ENCODE measurements at places on chromosomes 5 and 9. TPM values are rescaled to one million over a fixed set of nuclear protein-coding genes. Genes with fewer than 3 reads are reported as not detected.

DNA sequence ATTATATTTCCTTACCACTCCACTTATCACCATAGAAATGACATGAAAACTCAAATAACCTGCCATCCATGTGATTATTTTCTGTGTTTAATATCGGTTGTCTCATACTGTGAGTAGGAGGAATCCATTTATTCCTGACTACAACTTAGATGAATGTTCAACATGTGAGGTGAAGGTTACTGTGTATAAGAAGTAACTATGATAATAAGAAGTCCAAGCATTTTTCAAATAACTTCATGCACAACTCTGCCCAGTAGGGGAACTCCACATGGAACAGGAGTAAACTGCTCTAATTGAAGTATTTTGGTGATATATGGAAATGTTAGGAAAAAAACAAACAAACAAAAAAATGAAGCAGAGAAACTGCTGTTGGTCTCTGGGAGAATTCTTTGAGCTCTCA is 447.5 kb upstream of the GRIN3A start:
- DNase-seq = no peak
- no peak overlapping the region for H3K27ac ChIP-seq
- H3K4me1 ChIP-seq = no peaks in the 10 kb centered on the region
- no peaks in the 10 kb centered on the region for H3K27me3 ChIP-seq
- H3K36me3 ChIP-seq = no peaks in the 10 kb centered on the region

- no peak for DNase-seq
- H3K4me3 ChIP-seq = no peak overlapping the region
Observed at GRCh38 chr9:90167914-90168313, 474.7 kb downstream of the DIRAS2 start.

DNA sequence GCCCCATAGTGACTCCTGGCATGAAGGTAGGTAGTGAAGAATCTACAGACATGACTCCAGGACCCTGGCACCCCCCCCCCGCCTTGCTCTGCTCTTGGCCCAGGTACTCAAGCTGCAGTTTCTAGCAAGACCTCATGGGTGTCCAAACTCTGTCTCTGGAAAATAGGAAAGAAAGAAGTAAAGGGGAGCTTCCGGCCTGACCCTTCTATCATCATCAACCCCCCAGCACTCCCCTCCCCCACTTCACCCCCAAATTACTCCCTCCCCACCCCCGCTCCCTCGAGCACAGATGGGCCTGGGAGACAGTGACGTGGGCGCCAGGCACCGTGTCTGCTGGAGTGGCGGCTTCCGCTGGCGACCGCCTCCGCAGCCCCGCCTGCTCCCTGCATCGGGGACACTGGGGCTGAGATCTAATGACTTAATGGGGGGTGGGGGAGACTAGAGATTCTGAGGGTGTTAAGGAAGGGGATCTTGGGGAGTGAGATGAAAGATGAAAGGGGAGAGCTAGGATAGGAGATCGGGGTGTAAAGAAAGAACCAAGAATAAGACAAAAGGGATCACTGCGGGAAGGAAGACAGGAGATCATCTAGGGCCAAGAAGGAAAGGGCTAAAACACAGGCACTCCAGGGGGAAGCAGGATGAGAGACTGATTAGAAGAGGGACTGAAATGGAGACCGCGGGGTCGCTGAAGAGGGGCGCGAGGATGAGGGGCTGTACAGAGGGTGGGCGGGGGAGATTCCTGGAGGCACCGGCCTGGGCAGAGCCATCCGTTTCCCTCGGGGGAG is 1.1 kb upstream of the DNAJB5 start:
- no peaks in the 10 kb centered on the region for H3K36me3 ChIP-seq
- no peaks in the 10 kb centered on the region for H3K27me3 ChIP-seq
- H3K4me1 ChIP-seq = peaks cover 36% of the 10 kb centered on the region
- no peak for DNase-seq
- H3K4me3 ChIP-seq = peak overlapping the region; percentile 42

- no peak for DNase-seq
- H3K27ac ChIP-seq = no peak overlapping the region
- H3K27me3 ChIP-seq = no peaks in the 10 kb centered on the region
- H3K4me1 ChIP-seq = no peaks in the 10 kb centered on the region
Observed at GRCh38 chr9:27933210-27934025, 360.1 kb upstream of the C9orf72 start.

DNA sequence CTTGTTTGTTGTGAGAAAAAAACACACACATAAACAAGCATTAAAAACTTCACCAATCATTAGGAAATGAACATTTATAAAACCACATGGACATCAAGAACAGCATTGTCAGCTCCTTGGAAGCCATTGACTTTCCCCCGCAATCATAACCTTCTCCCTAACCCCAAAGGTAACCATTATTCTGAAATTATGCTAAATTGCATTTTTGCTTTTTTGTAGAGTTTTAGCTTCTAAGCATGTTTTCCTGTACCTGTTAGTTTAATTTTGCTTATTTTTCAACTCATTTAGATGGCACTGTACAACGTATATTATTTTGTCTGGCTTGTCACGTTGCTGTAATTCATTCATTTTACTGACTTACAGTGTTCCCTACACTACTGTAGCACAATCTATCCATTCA is 36.8 kb downstream of the PDE6A start:
- no peak overlapping the region for H3K27ac ChIP-seq
- H3K4me1 ChIP-seq = peaks cover 16% of the 10 kb centered on the region
- no peaks in the 10 kb centered on the region for H3K27me3 ChIP-seq
- no peak for DNase-seq
- H3K36me3 ChIP-seq = no peaks in the 10 kb centered on the region

- no peak for DNase-seq
- no peak overlapping the region for H3K27ac ChIP-seq
- H3K27me3 ChIP-seq = peaks cover 15% of the 10 kb centered on the region
- no peak overlapping the region for H3K4me3 ChIP-seq
Observed at GRCh38 chr9:109277451-109277850, 43.4 kb downstream of the EPB41L4B start.

- no peak overlapping the region for H3K4me3 ChIP-seq
- no peaks in the 10 kb centered on the region for H3K27me3 ChIP-seq
- H3K4me1 ChIP-seq = peaks cover 19% of the 10 kb centered on the region
- no peak for DNase-seq
- no peaks in the 10 kb centered on the region for H3K36me3 ChIP-seq
- no peak overlapping the region for H3K27ac ChIP-seq
Observed at GRCh38 chr5:112685931-112686330, 51.8 kb upstream of the APC start.

DNA sequence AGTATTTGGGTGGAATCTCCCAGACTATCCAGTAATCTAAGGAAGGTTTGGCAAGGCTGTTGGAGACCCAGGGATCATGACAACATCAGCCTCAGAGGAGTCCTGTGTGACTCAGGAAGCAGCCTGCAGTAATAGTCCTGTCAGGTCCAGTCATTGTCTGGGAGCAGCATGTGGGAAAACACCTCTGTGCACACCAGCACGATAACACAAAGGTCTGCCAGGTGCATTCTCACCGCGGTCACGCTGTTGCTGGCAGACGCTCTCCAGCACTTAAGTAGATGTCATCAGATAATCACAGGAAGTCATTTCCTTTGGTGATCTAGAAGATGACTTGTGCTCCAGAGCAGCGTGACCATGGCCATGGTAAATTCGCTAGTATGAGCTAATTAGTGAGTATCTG is 99.2 kb upstream of the IQGAP2 start:
- peaks cover 5% of the 10 kb centered on the region for H3K27me3 ChIP-seq
- H3K4me3 ChIP-seq = no peak overlapping the region
- no peak overlapping the region for H3K27ac ChIP-seq
- H3K36me3 ChIP-seq = no peaks in the 10 kb centered on the region

DNA sequence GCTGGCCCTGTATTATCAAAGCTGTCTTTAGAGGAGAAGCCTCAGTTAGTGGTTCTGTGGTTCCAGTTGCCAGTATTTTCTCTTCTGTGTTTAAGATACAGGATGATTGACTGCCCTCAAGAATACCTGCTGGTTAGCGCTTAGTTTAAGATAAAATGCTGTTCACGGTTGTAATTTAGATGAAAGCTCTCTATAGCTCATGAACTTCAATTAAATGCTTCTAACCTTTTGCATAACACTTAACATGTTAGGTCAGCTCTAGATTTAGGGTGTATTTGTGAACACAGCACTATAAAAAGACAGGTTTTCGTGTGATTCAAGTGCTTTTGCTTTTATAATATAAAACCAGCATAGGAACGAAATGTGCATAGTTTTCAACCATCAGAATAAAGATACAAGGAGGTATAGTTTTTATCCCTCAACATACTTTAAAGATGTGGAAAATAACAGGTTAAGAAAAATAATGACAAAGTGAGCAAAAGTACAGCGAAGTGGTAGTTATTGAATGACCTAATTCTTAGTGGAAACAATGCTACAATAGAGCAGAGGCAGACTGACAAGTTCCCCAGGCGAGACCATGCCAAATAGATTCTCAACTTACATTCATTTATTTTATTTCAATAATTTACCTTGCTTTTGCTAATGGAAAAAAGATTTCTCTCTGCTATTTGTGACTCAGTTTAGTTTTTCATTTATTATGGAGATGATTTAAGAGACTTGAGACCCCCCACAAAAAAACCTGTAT is 602.6 kb upstream of the DMAC1 start:
- no peaks in the 10 kb centered on the region for H3K36me3 ChIP-seq
- no peaks in the 10 kb centered on the region for H3K4me1 ChIP-seq
- H3K27me3 ChIP-seq = no peaks in the 10 kb centered on the region
- DNase-seq = no peak
- H3K27ac ChIP-seq = no peak overlapping the region
- no peak overlapping the region for H3K4me3 ChIP-seq

DNA sequence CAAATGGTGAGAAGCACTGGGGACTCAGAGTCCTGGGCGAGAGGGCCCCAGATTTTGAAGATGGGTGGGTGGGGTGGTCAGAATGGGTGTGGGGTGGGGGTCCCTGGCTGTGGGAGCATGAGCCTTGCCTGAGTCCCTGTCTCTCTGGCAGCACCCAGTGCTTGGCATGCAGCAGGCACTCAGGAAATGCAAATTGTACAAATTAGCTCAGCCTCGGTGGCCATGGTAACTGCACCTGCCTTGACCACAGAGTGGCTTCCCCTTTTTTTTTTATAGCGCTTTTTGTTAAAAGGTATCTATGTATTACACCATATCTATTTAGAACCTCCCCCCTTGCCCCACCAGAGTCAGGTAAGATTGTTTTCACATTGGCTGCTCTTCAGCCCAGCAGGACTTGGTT is 19.2 kb upstream of the PITX1 start:
- no peak overlapping the region for H3K27ac ChIP-seq
- H3K4me1 ChIP-seq = peaks cover 26% of the 10 kb centered on the region
- H3K4me3 ChIP-seq = no peak overlapping the region
- no peaks in the 10 kb centered on the region for H3K36me3 ChIP-seq
- H3K27me3 ChIP-seq = no peaks in the 10 kb centered on the region

DNA sequence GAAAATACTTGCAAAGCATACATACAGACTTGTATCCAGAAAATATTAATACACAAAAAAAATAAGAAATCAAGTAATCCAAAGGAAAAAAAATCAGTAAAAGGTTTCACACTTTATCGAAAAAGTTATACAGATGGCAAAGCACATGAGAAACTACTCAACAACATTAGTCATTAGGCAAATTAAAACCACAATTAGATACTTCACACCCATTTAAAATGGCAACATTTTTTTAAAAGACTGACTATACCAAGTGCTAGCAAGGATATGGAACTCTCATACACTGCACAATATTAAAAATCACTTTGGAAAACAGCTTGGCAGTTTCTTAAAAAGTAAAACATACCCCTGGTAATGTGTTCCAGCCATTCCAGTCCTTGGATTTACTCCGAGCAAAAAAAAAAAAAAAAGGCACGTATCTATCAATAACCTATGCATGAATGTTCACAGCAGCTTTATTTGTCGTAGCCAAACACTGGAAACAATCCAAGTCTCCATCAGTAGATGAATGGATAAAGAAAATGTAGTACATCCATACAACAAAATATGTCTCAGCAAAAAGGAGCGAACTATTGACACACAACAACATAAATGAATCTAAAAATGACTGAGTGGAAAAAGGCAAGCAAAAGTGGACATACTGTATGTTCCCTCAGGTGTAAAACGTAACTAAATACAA is 66.0 kb downstream of the GNAQ start:
- no peaks in the 10 kb centered on the region for H3K36me3 ChIP-seq
- peaks cover 17% of the 10 kb centered on the region for H3K4me1 ChIP-seq
- peak overlapping the region; percentile 53 for H3K27ac ChIP-seq
- H3K27me3 ChIP-seq = no peaks in the 10 kb centered on the region
- DNase-seq = no peak
- no peak overlapping the region for H3K4me3 ChIP-seq

DNA sequence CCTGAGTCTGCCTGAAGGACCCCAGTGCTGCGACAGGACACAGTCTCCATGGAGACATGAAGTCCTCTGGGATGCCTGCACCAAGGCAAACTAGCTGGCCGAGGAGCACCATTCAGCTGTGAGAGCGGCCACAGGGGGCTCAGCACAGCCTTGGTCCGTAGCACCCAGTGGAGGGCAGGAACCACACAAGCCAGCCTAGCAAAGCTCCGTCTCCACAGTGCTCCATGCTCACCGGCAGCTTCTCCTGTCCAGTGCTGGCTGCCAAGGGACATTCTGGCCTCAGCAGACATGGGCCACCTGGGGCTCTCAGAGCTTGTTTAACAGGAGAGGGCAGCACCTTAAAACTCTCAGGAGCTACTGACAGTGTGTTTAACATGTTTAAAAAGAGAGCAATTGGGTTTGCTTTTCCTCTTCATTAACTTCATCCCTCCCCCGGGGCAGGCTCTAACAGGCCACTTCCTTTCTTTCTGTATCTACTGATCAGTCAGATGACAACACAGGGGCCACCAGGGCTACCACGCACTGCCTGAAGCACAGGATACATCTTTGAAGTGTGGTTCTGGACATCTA is 57.0 kb downstream of the SECISBP2 start:
- H3K27me3 ChIP-seq = peaks cover 7% of the 10 kb centered on the region
- peak; percentile 10 for DNase-seq
- H3K4me3 ChIP-seq = no peak overlapping the region
- peaks cover 9% of the 10 kb centered on the region for H3K4me1 ChIP-seq

GRCh38 chr9:16951502-16951901 is 81.0 kb upstream of the BNC2 start:
- H3K36me3 ChIP-seq = no peaks in the 10 kb centered on the region
- DNase-seq = no peak
- H3K4me1 ChIP-seq = no peaks in the 10 kb centered on the region
- no peak overlapping the region for H3K4me3 ChIP-seq
- no peaks in the 10 kb centered on the region for H3K27me3 ChIP-seq

DNA sequence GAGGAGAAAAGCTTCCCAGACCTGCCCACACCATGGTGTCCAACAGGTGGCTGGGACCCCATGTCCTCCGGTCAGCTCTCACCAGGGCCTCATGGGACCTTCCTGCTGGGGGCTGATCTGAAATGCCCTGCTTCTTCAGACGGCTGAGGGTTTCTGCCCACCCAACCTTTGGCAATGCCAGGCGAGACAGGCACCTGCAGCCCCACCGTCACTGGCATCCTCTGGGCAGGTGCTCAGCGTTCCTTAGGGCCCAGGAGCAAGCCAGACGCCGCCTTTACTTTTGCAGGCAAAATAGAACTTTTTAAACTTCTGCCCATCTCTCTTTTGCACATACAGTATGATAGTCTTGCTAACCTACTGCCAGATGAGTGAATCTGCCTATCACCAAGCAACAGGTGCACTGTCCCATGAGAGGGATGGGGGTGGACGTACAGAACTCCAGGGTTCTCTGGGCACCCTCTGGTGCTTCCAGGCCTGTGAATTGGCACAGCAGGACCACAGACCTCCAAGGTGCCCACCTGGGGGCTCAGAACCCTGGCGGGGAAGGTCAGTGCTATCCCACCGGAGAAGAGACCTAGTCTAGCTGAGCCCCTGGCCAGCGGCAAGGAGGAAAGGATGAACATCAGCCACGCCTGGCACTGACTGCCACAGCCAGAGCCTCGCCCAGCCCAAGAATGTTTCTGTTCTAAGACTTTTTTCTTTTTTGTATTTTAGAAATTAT is 7.5 kb downstream of the OBP2B start:
- H3K27ac ChIP-seq = no peak overlapping the region
- no peak overlapping the region for H3K4me3 ChIP-seq

Gene PCDHGA10
- 0.07 TPM for total RNA-seq

Gene ALAD
- total RNA-seq = 10.8 TPM

Gene IRX2
- total RNA-seq = 0.07 TPM
